Activated CD4-positive, alpha-beta memory T cell treated with anti-CD3 and anti-CD28 coated beads, Interleukin-2, amount 10 ng/mL, durations not matched to agents 7 days and 5 days (primary cell): ENCODE measurements at places on chromosomes 5 and 9. TPM values are rescaled to one million over a fixed set of nuclear protein-coding genes. Genes with fewer than 3 reads are reported as not detected.

ITGA1 gene
- total RNA-seq = 4.9 TPM

PCA3 gene
- not detected for total RNA-seq

DNA sequence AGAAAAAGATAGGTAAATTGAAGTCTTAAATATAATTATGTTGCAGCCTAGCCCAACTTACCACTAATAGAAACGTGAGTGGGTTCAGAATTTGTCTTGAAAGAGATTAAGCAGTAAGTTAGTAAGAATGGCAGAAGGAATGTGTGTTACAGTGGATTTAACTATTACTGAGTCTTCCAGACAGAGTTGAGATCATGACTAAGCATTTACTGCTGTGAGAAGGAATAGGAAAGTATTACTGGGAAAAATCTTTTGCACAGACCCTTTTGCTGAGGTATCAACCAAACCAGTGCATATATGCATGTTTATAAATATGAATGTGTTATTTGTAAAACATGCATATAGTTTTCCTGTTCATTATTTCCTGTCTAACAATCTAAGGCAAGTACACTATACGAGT is 112.8 kb upstream of the EFNA5 start:
- DNase-seq = no peak

PALM2AKAP2 gene
- total RNA-seq = not detected
